ENCODE measurements at places on chromosomes 3 and 15. TPM values are rescaled to one million over a fixed set of nuclear protein-coding genes. Genes with fewer than 3 reads are reported as not detected.

CHST2 gene
- 69.1 TPM for total RNA-seq

PATL2 gene
- 0.44 TPM for total RNA-seq

C3orf22 gene
- not detected for total RNA-seq

SSR3 gene
- 638 TPM for total RNA-seq

SI gene
- not detected for total RNA-seq

GOLGA6A gene
- total RNA-seq = not detected

CAMP gene
- total RNA-seq = not detected

ZNF860 gene
- 0.44 TPM for total RNA-seq

RBPMS2 gene
- total RNA-seq = 0.22 TPM

ALPK3 gene
- 0.57 TPM for total RNA-seq

PRSS50 gene
- total RNA-seq = not detected

EXD1 gene
- total RNA-seq = not detected

CACNA1D gene
- total RNA-seq = under 0.01 TPM

RBMS3 gene
- 63.9 TPM for total RNA-seq

BFSP2 gene
- not detected for total RNA-seq

P4HTM gene
- total RNA-seq = 24.5 TPM

GOLGA6L10 gene
- total RNA-seq = 1.8 TPM

GNAT1 gene
- total RNA-seq = not detected

EFCC1 gene
- 0.86 TPM for total RNA-seq

RABL3 gene
- 16.6 TPM for total RNA-seq

All from placental pericyte (primary cell).